ENCODE measurements at places on chromosomes 13 and 19. TPM values are rescaled to one million over a fixed set of nuclear protein-coding genes. Genes with fewer than 3 reads are reported as not detected.

Gene CA11
- 7.3 TPM for total RNA-seq

Gene CRB3
- total RNA-seq, result 21.0 TPM

Gene KLK14
- not detected for total RNA-seq

Gene ZNF530
- 4.8 TPM for total RNA-seq

Gene TDRD12
- 0.39 TPM for total RNA-seq

Gene PLA2G4C
- total RNA-seq, result 17.7 TPM

Gene LHB
- total RNA-seq, result not detected

Gene SHD
- total RNA-seq, result not detected

Gene MAMSTR
- 0.54 TPM for total RNA-seq

Gene GRK1
- total RNA-seq, result 2.0 TPM

Gene LRP3
- 49.9 TPM for total RNA-seq

Gene OR10H2
- total RNA-seq, result not detected

Gene NLRP5
- not detected for total RNA-seq

Gene CYP4F12
- total RNA-seq, result 4.6 TPM

Gene GPX4
- 385 TPM for total RNA-seq

Gene WDR62
- total RNA-seq, result 0.81 TPM

Gene SULT2A1
- not detected for total RNA-seq

Gene LILRA5
- total RNA-seq, result not detected

Gene ATXN8OS
- total RNA-seq, result not detected

Gene CTXN1
- total RNA-seq, result 2.6 TPM

Gene INSL3
- total RNA-seq, result not detected

Gene ACP7
- total RNA-seq, result not detected

Gene SPC24
- total RNA-seq, result not detected

Gene CAPNS1
- 179 TPM for total RNA-seq

Gene NLRP9
- total RNA-seq, result not detected

Gene SMAD9
- total RNA-seq, result 109 TPM

Measured in thyroid gland (tissue), 4 donors.